KBM-7 (cell line): ENCODE measurements at places on chromosomes 2 and 18.

- DNase-seq: no peak
Measured at GRCh38 chr2:205758051-205758450, 75.8 kb downstream of the NRP2 start.

DNA sequence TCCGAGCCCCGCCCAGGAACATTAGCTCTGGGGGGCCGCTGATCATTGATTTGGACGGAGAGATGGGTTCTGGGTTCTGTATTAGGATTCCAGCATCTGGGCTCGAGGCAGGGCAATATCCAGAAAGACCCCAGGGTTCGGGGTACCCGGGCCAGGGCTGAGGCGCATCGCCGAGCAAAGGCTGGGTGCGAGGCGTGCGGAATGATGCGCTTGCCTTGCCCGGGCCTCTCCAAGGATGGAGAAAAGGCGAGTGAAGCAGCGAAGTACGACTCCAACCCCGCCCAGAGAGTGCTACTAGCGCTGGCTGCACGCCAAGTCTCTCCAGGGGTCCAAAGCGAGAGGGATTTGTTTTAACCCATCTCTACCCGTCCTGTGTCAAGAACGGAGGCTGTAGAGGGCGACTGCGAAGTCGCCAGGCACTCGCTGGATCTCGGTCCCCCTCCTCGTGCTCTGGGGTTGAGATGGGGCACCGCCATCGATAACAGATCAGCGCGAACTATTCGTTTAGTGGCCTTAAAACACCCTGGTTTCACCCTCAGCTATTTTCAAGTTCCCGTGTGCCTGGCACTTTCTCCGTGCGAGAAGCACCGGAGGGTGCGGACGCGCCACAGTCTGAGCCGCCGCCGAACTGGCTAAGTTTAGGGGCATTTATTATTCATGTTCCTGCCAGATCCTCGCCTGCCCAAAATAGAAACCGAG lies 1.9 kb downstream of the ADCYAP1 start:
- DNase-seq: no peak

DNA sequence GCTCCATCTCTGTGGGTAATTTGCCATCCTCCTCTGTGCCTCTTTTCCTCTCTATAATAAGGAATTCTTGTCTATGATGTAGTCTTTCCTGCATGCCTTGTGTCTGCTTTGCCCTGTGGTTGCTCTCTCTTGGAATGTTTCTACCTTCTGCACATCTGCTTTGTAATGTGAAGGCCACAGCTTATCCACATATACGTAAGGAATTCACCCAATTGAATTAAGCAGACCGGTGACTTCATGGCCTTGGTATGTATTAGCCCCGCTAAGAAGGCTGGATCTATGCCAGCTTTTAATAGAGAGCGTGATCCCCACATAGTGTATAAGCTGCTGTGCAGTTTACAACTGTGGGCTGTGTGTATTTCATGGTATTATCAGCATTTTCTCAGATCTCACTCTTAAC lies 274.7 kb downstream of the RNF144A start:
- no peak for DNase-seq

DNA sequence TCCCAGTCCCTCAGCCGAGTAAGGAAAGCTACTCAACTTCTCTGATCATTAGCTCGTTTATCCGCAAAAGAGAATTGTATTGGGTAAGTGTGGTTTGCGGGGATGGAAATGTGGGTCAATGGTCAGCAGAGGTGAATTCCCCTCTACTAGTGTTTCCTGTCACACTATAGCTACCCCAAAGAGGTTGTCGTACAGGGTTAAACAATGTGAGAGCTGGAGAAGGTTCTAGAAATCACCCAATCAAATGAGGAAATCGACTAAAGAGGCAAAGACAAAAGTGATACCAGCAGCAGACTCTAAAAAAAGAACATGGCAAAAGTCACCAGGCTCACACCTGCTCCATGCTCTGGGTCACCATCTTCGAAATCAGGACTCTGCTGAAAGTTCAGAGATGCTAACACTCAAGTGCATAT lies 144.7 kb upstream of the ITGA4 start:
- DNase-seq: no peak

- no peak for DNase-seq
Measured at GRCh38 chr2:230723363-230723762, 10.7 kb downstream of the CAB39 start.

DNA sequence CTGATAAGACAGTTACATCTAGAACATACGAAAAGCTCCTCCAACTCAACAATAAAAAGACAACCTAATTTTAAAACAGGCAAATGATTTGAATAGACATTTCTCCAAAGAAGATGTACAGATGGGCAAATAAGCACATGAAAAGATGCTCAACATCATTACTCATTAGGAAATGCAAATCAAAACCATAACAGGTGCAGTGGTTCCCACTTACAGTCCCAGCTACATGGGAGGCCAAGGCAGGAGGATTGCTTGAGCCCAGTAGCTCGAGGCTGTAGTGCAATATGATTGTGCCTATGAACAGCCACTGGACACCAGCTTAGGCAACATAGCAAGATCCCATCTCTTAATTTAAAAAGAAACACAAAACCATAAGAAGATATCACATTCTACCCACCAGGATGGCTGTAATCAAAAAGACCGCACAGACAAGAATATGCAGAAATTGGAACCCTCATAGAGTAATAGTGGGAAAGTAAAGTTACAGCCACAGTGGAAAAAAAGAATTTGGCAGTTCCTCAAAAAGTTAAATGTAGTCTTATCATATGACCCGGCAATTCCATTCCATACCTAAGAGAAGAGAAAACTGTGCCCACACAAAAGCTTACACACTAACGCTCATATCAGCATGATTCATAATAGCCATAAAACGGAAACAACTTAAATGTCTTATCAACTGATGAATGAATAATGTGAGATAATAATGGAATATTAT lies 30.5 kb upstream of the ARMC9 start:
- no peak for DNase-seq

DNA sequence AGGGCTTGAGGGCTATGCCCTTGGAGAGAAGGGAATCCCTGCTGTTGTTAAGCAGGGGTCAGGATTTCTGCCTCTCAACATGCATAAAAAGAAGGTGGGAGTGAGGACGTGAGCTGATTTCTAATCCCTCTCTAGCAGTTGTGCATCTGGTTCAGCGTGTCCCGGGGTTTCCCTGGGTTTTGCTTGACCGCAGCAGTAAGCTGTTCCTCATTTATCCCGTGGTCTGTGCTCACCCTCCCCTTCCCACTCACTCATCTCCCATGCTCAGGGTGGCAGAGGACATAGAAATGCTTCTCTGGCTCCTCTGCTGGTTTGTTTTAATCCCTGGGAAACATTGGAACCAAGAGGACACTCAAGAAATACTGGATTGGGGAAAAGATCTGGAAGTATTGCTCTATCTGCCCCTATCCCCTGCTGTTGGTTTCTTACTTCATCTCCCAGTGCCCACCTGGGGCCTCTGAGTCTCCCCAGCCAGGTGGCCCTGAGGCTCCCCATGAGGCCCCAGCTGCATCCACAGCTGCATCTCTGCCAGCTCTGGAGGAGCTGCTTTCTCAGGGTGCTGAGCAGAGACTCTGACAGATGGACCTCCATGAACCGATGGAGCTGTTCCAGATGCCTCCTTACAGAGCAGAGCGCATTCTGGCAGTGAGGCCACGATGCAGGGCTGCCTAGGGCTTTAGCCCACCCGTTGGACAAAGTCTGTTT lies 36.1 kb downstream of the TET3 start:
- peak; percentile 57 for DNase-seq

DNA sequence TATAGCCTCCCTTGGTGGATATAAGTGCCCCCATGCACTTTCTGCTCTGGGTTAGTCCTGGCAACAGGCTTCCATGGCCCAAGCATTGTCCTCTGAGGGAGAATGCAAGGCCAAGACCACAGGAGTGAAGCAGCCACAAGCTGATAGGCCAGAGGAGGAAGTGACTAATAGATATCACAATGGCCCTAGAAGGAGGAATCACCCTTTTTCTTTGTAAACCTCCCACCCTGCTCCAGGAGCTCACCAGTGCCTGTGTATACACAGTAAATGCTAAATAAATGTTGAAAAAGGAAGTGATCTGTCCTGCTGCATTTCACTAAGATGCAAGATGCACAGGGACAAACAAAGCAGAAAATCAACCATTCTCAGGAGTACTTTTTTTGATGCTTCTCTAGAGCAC lies 49.7 kb upstream of the ABCA12 start:
- no peak for DNase-seq

- DNase-seq: no peak
Measured at GRCh38 chr2:238786379-238786778, 61.5 kb upstream of the TWIST2 start.

- no peak for DNase-seq
Measured at GRCh38 chr2:218032336-218033171, 29.8 kb upstream of the TNS1 start.

DNA sequence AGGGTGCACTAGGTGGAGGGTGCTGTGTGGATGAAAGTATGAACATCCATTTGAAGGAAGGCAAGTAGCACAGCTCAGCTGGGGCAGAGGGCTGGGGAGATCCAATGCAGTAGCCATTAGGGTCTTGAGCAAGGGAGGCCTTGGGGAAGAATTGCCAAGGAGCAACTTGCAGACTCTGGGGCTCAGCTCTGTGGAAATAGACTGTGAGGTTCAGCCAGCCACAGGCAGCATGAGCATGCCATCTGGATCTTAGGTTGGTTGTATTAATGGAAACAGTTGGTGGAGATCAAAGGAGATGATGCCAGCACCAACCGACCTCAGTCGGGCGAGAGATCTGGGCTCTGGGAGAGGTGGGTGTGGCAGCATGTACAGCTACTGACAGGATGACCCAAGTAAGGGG lies 5.6 kb downstream of the ZAP70 start:
- no peak for DNase-seq

DNA sequence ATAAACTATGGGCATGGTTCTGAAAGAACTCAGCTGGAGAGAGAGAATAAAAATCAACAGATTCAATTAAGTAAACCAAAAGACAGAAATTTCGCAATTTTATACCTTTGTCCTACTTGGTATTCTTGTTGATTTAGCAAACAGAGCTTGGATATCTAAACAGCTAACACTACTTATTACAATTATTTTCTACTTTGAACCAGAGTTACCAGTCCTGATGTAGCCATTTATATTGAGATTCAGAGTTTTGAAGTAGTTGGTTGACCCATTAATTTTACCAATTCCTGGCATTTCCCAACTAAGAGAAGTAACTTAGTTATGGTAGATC lies 48.9 kb downstream of the ASXL2 start:
- DNase-seq: no peak

DNA sequence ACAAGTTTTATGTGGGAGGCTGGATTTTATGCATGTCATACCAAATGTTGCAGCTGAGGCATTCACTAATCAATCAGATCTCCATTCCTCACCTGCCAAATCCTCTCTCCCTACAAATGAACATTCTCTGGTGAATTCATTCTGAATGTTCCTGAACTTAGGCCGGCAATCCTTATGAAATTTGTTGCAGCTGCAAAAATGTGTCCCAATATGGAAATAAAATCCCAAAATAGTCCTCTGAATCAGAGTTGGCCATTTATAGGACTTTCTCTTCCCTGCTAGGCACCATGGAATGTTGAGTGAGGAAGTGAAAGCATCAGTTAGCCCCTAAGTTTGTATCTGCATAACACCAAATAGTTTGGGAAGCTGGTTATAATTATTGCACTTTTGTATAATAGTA lies 25.6 kb downstream of the GCA start:
- no peak for DNase-seq

DNA sequence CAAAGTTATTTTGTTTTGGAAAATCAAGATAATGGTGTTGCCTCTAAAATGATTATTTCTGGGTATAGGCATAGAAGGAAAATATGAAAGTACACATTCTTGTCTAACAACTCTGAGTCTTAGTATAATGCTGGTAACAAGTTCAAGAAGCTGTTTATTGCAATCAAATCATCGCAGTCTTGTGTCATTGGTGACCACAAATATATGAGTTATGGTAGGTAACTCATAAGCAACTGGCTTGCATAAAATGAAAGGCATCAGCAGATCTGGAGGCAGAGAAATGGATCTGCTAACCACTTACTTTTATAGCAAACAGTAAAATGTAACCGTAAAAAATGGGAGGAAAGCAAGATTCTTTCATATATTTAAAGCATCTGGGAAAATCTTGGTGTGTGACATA lies 156.2 kb upstream of the TCF4 start:
- DNase-seq: no peak

GRCh38 chr2:10993001-10993481 lies 81.3 kb downstream of the KCNF1 start:
- no peak for DNase-seq

- no peak for DNase-seq
Measured at GRCh38 chr2:223800908-223801307, 36.5 kb downstream of the AP1S3 start.
